Testis (tissue), 5 donors: ENCODE measurements at places on chromosomes 7 and 10. TPM values are rescaled to one million over a fixed set of nuclear protein-coding genes. Genes with fewer than 3 reads are reported as not detected.

GRCh38 chr7:106640368-106641141 is 20.4 kb downstream of the CCDC71L start:
- no peak overlapping the region for H3K4me3 ChIP-seq
- DNase-seq = no peak
- no peaks in the 10 kb centered on the region for H3K27me3 ChIP-seq
- H3K36me3 ChIP-seq = no peaks in the 10 kb centered on the region
- no peaks in the 10 kb centered on the region for H3K4me1 ChIP-seq

DNA sequence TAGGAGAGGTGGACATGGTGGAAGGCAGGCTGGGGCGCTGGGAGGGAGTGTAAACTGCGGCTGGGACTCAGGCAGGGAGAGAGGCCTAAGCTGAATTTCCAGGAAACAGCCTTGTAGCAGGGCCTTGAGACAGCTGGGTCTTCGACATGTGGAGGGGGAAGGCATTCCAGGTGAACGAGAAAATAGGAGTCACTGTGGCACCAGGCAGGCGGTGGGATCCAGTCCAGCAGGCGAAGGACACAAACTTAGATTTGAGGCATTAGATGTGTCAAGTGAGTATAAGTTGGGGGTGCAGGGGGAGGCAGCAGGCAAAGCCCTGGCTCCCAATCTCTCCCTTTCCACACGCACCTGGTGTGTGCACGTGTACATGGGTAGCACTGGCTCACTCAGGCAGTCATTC is 105.3 kb downstream of the PTPN20 start:
- no peaks in the 10 kb centered on the region for H3K4me1 ChIP-seq
- H3K27me3 ChIP-seq = no peaks in the 10 kb centered on the region
- no peaks in the 10 kb centered on the region for H3K36me3 ChIP-seq
- no peak overlapping the region for H3K27ac ChIP-seq
- no peak for DNase-seq

GRCh38 chr7:100802951-100803350 is 24.4 kb downstream of the EPHB4 start:
- no peak overlapping the region for H3K4me3 ChIP-seq
- peaks cover 46% of the 10 kb centered on the region for H3K4me1 ChIP-seq
- DNase-seq = no peak
- H3K36me3 ChIP-seq = no peaks in the 10 kb centered on the region
- peak overlapping the region; percentile 86 for H3K27ac ChIP-seq

DNA sequence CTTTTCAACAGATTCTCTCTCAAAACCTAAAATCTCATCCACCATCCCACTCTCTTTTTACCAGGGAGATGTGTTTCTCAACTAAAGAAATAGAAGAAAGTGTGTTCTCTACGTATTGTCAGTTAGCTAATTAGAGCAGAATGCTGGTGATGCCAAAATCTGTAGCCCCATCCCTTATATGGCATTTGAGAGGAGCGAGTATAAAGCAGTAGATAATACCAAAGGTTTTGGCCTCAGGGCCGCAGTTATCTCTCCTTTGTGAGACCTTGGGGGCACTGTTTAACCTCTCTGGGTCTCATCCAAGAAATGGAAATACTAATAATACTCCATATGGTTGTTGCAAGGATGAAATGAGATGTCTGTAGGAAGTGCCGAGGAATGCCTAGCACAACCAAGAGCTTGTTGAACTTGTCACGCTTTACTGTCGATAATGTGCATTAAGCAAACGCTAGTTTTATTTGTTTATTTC is 456 bp upstream of the DLD start:
- H3K27ac ChIP-seq = peak overlapping the region; percentile 95
- peak overlapping the region; percentile 79 for H3K4me3 ChIP-seq
- H3K36me3 ChIP-seq = no peaks in the 10 kb centered on the region
- DNase-seq = no peak
- H3K27me3 ChIP-seq = no peaks in the 10 kb centered on the region
- H3K4me1 ChIP-seq = peaks cover 7% of the 10 kb centered on the region

- no peak overlapping the region for H3K4me3 ChIP-seq
- H3K27me3 ChIP-seq = no peaks in the 10 kb centered on the region
- no peak for DNase-seq
- no peaks in the 10 kb centered on the region for H3K36me3 ChIP-seq
- no peaks in the 10 kb centered on the region for H3K4me1 ChIP-seq
- no peak overlapping the region for H3K27ac ChIP-seq
Observed at GRCh38 chr7:93115796-93116195, 2.0 kb downstream of the SAMD9 start.

GRCh38 chr7:141228482-141228881 is 154.6 kb downstream of the TMEM178B start:
- no peak overlapping the region for H3K4me3 ChIP-seq
- H3K27me3 ChIP-seq = no peaks in the 10 kb centered on the region
- no peaks in the 10 kb centered on the region for H3K4me1 ChIP-seq
- no peaks in the 10 kb centered on the region for H3K36me3 ChIP-seq
- no peak for DNase-seq

Gene PDE6C
- not detected for total RNA-seq
